T-helper 2 cell (primary cell): ENCODE measurements at places on chromosomes 3 and 15.
A peak's percentile ranks its signal among the peaks of the same experiment; 100 is the strongest.

- DNase-seq: no peak
Measured at GRCh38 chr15:81023483-81024264, 23.0 kb downstream of the TLNRD1 start.

GRCh38 chr3:138862924-138863775 lies 28.4 kb upstream of the PIK3CB start:
- DNase-seq: no peak

DNA sequence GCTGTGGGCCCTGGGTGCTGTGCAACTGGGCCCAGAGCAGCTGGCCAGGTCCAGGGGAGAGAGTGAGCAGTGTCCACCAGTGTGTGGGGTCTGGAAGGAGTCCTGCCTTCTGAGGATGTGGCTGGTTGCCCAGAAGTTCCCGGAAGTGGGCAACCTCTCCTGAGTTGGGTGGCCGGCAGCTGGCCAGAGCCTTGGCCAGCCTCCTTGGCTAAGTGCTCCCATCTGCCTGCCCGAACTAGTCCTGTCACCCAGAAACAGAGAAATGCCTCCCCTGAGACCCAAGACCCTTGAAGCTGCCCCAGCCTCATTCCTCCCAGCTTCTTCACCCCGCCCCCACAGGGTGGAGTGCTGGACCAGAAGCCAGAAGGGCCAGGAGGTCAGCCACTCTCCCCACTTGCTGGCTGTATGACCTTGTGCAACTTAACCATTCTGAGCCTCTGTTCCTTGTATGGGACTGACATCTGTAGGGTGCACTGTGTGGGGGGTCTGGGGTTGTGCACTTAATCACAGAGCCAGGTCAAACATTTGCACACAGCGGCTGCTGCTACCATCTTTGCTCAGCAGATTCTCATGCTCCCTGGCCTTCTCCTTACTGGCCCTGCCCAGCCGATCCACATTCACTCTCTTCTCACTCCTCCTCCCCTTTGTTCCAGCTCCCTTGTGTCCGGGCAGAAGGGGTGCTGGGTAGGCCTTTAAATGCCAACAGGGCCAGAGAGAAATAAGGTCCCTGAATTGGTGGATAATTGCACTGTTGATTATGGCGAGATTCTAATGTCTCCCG lies 7.5 kb upstream of the ALAS1 start:
- no peak for DNase-seq

DNA sequence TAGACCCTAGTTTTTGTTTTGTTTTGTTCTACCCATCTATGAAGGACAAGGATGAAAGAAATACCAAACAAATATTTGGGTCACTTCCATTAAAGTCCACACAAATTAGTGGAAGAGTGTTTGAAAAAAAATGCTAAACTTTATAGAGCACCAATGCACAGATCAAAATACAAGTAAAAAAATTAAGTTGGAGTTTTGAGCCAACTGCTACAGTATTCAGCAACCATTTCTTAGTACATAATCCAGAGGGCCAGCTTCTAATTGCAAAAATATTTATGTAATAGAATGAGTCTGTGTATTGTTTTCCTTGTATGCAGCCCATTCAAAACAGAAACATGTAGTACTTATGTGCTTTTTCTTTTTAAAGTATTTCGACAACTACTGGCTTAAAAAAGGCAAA lies 121.1 kb downstream of the CBLB start:
- no peak for DNase-seq

GRCh38 chr3:30680789-30681648 lies 74.6 kb downstream of the TGFBR2 start:
- DNase-seq: no peak

GRCh38 chr3:179149951-179150350 lies 1.8 kb downstream of the PIK3CA start:
- no peak for DNase-seq

DNA sequence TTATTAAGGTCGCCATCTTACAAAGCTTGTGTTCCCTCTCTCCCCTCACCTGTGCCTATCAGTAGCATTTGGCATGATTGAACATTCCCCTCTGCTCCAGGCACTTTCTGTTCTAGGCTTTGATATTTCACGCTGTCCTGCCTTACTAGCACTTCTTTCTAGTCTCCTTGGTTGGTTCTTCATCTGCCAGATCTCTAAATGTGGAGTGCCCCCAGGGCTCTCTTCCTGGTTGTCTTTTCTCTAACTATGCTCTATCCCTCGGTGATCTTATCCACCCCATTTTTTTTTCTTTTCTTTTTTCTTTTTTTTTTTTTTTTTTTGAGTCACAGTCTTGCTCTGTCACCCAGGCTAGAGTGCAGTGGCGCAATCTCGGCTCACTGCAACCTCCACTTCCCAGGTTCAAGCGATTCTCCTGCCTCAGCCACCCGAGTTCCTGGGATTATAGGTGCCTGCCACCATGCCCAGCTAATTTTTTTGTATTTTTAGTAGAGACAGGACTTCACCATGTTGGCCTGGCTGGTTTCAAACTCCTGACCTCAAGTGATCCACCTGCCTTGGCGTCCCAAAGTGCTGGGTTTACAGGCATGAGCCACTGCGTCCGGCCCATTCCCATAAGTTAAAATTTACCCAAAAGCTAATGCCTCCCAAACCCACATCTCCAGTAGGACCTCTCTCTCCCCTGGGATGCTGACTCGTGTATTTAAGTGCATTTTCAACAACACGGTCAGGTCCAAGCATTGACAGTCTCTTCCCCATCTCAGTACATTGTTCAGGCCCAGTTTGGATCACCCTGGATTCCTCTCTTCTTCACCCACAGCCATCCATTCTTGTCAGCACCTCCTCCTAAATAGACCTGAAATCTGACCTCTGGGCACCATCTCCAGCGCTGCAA lies 5.2 kb downstream of the NUSAP1 start:
- DNase-seq: no peak

DNA sequence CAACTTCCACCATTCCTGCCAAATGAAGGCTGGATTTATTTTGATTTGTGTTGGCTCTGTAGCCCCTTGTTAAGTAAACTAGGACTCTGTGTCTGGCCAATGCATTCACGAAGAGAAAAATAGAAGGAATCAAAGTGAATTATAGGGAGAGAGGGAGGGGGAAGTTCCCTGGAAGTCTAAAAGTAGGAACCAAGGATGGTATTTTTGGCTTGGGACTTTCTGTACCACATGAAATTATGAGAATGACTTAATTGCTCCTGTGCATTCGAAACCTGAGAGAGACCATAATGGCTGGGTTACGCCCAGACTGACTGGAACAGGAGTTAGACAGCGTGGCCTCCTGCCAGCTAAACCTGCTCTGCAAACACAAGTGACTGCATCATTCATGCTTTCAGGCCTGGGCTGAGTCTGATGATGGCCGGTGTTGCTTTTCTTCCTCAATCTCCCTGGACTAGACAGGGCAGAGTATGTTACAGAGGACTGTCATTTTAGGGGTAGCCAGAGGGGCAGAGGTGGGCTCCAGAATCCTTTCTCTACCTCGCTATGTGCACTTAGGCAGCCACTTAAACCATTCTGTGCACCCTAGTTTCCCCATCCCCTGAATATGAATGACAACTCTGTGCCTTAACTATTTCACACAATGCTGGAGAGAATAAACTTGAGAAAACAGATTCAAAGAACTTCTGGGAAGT lies 58.9 kb downstream of the MYO1E start:
- no peak for DNase-seq

DNA sequence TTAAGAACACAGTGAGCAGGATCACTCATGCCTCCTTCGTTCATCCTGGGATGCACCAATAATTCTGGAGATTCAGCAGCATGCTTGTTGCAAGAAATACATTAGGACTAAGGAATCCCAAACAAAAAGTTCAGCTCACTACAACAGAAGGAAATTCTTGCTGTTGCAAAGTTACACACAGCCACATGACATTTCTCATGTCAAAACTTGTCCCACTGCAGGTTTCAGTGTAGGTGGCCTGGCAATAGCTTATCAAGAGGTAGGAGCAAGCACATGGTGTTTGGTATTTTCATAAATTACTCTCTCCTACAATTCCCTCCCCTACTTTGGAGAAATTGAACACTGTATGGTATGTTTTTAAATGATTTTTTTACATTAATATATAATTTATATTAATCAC lies 399.6 kb upstream of the EPHA3 start:
- no peak for DNase-seq

DNA sequence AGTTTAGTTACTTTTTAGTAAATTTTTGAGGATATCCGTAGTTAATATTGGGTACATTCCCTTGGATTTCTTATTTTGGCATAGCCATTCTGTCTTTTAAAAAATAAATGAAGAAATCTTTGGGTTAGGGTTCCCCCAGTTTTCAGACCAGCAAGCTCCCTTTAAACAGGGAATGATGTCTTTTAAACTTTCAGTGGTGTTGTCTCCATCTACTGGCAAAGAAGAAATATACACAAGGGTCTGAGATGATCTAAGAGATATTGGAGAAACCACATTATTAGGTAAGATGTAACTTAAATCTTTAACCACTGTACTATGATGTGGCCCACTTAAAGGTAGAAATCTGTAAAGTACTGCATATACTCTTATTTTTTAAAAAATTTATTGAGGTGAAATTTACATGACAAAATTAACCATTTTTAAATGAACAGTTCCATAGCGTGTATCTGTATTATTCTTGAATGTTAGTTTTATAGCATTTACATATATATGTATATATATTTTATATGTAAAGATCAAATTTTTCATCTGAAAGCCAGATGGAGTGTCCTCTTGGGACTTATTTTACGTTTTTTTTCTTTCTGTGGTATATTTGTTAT lies 35.1 kb upstream of the EIF3J start:
- no peak for DNase-seq

GRCh38 chr15:85452436-85452835 lies 72.0 kb downstream of the AKAP13 start:
- no peak for DNase-seq

GRCh38 chr3:140204271-140204984 lies 269.4 kb downstream of the CLSTN2 start:
- no peak for DNase-seq

DNA sequence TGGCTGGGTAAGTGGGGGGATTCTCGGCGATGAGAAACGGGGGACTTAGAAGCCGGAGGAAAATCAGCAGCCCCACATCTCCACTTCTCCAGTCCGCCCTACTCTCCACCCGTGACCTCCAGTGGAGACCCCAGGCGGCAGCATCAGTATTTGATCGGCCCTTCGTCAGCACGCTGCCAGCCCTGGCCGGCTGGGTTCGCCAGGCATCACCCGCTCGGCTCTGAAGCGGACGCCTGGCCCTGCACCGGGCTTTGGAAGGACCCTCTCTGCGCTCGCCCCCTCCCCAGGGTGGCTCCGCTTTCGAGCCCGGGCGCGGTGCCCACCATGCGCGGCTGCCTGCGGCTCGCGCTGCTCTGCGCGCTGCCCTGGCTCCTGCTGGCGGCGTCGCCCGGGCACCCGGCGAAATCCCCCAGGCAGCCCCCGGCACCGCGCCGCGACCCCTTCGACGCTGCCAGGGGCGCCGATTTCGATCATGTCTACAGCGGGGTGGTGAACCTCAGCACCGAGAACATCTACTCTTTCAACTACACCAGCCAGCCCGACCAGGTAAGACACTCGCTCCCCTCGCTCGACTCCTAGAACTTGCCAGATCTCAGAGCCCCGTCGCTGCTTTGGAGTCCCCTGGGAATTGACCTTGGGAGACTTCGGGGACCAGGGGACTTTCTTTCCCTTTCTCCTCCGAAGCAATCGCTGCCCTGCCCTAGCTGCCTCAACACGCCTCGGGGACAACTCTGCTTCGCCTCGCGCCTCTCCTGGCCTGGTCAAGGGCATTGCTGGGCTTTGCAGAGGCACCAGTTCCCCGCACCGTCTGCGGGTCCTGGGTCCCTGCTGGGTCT lies 561 bp downstream of the SIDT1 start:
- peak; percentile 35 for DNase-seq

- DNase-seq: no peak
Measured at GRCh38 chr15:90167121-90167520, 34.0 kb upstream of the SEMA4B start.

- DNase-seq: no peak
Measured at GRCh38 chr3:23488618-23489017, 285.5 kb downstream of the UBE2E2 start.

GRCh38 chr3:104520228-104520655 lies 846.5 kb upstream of the ALCAM start:
- no peak for DNase-seq

GRCh38 chr3:67646586-67647234 lies 7.7 kb downstream of the SUCLG2 start:
- DNase-seq: no peak

GRCh38 chr3:59595830-59596229 lies 546.0 kb upstream of the CFAP20DC start:
- DNase-seq: no peak

DNA sequence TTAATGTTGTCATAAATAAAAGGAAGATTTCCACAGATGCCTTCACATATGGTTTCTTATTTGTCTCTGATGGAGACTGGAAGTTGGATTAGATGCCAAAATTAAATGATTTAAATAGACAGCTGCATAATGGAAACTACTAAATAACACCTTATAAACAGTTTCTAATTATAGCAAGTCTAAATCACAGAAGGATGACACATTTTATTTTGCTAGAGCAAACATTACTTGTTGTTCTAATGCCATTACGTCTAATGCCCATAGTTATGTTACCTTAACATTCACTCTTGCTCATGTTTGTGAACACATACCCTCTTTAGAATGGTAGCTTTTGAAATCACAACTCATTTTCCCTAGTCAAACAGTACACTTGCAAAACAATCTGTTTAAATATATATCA lies 92.8 kb downstream of the ZIC4 start:
- no peak for DNase-seq

DNA sequence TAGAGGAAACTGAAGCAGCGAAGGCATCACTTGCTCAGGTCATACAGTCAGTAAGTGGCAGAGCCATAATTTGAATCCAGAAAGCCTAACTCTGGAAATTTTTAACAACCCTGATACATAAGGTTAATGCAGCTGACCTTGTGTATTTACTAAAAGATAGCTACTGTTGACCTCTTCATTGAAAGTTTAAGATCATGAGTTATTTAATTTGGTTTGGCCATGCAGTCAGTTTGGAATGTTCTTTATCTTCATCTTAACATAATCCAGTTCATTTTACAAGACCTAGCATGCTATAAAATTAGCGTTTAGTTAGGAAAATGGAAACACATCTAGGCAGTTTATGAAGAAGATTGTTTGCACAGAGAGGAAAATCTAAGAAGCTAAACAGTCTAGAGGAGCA lies 240.9 kb downstream of the RBMS3 start:
- DNase-seq: no peak

DNA sequence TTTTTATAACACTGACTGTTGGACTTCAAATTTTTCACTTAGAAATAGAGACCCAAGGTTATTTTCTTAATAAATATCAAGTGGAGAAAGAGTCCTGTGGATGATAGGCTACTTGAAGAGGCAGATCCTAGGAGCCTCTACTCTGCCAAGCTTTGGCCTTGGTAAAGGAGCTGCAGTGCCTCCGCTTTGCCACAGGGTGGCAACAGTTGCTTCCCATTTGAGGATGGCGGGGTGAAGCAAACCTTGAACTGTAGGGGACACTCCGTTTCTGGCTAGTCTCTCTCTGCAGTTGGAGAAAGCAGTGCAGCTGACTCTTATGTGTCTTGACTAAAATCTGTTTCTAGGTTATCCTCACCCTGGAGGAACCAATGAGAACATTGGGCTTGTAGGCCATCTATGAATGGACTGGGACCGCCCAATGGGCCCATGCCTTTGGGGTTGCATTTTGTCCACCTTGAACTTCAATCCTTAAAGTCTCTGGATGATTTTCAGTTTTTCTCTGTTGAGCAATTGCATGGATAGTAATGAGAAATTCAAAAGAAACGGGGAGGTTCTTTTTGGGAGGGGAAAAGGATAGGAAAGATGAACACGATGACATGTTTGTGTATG lies 9.8 kb downstream of the SCG5 start:
- no peak for DNase-seq
